ENCODE measurements at places on chromosomes 6 and 20.

DNA sequence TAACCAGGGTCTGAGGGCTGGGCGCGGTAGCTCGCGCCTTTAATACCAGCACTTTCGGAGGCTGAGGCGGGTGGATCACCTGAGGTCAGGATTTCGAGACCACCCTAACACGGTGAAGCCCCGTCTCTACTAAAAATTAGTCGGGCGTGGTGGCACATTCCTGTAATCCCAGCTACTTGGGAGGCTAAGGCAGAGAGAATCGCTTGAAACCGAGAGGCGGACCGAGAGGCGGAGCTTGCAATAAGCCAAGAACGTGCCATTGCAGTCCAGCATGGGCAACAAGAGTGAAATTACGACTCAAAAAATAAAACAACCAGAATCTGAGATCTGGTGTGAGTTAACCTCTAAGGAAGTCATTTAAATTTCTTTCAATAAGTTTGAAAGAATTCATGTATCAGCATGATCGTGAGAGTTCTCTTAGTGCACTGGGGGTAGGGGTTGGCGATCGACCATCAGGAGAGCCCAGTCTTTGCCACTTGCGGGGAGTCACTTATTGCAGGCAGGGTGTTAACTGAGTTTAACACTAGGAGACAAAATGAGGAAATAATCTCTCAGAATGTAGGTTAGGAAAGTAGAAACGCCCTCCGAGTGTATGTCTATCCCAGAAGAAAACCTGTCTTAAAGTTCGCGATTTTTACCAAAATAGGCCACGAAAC is 206.5 kb upstream of the ZNF184 start:
- H3K27me3 ChIP-seq: peaks cover 44% of the 10 kb centered on the region
- no peak overlapping the region for H3K4me3 ChIP-seq
- H3K27ac ChIP-seq: no peak overlapping the region

- H3K36me3 ChIP-seq: no peaks in the 10 kb centered on the region
- H3K27me3 ChIP-seq: no peaks in the 10 kb centered on the region
- no peaks in the 10 kb centered on the region for H3K4me1 ChIP-seq
- H3K27ac ChIP-seq: no peak overlapping the region
- DNase-seq: no peak
Observed at GRCh38 chr6:133584823-133585222, 304.1 kb upstream of the TCF21 start.

DNA sequence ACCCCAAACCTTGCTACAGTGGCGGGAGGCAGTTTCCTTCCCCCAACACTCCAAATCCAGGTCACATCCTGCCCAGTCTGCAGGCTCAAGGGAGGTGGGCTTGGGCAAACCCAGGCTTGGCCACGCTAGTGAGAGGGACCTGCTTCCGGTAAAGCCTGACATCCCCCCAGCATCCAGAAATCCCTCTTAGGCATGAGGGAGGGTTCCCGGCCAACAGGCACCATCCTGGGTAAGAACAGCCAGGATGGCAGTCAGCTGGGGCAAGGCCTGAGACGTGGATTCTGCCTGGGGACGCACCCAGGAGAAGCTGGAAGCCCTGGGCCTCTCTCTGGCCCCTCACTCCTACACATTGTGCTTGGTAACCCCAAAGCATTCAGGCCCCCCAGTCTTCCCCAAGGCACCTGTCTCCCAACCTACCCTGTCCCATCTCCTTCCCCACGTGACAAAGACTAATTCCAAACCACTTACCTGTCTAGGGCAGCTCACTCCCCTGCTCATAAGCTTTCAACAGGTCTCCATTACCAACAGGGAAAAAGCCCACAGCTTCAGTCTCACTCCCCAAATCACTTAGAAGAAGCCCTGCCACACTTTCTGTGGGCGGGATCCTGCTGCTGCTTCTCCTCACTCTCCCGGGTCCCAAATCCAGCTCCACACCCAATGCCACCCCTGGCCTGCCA is 2.1 kb downstream of the C20orf144 start:
- H3K27ac ChIP-seq: peak overlapping the region; percentile 89
- H3K4me1 ChIP-seq: peaks cover 33% of the 10 kb centered on the region
- no peaks in the 10 kb centered on the region for H3K36me3 ChIP-seq

DNA sequence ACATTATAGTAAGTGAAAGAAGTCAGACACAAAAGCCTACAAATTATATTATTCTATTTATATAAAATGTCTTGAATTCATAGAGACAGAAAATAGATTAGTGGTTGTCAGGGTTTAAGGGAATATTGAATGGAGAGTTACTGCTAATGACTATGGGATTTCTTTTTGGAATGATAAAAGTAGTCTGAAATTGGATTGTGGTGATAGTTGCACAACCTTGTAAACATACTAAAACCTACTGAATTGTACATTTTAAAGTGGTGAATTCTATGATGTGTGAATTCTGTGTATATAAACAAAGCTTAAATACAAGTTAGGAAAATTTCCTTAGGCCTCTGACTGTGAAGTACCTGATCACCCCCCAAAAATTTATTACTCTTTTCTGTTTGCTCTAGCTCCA is 343.1 kb downstream of the TFAP2B start:
- no peaks in the 10 kb centered on the region for H3K36me3 ChIP-seq
- no peak overlapping the region for H3K4me3 ChIP-seq
- no peak overlapping the region for H3K27ac ChIP-seq

- DNase-seq: no peak
- no peaks in the 10 kb centered on the region for H3K4me1 ChIP-seq
- no peaks in the 10 kb centered on the region for H3K27me3 ChIP-seq
- H3K27ac ChIP-seq: no peak overlapping the region
- H3K4me3 ChIP-seq: no peak overlapping the region
- no peaks in the 10 kb centered on the region for H3K36me3 ChIP-seq
Observed at GRCh38 chr20:62759981-62760431, 36.3 kb upstream of the MRGBP start.

GRCh38 chr6:34484899-34485298 is 19.0 kb downstream of the PACSIN1 start:
- H3K4me3 ChIP-seq: no peak overlapping the region
- no peaks in the 10 kb centered on the region for H3K36me3 ChIP-seq
- no peaks in the 10 kb centered on the region for H3K27me3 ChIP-seq
- H3K27ac ChIP-seq: no peak overlapping the region
- DNase-seq: peak; percentile 10

- DNase-seq: no peak
- H3K4me1 ChIP-seq: peaks cover 68% of the 10 kb centered on the region
- H3K4me3 ChIP-seq: peak overlapping the region; percentile 4
- no peaks in the 10 kb centered on the region for H3K27me3 ChIP-seq
- H3K36me3 ChIP-seq: no peaks in the 10 kb centered on the region
- H3K27ac ChIP-seq: peak overlapping the region; percentile 55
Observed at GRCh38 chr6:52304983-52305390, 20.4 kb upstream of the MCM3 start.

DNA sequence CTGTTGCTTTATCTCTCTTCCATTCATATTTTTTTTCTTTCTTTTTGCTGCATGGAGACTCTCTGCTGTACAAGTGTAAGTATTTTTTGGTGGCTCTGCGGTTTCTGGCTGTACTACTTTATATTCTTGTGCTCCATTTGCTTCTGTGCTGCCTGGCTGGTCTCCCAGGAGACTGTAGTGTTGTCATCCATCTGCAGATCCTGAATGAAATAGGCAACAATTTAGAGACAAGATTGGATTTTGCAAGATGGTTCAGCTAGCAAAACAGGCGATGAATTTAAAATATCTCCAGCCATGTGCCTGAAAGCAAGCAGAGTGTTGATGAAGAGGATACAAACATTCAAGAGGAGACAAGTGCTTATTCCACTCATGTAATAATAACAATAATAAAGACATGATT is 75.1 kb upstream of the SCGN start:
- no peaks in the 10 kb centered on the region for H3K27me3 ChIP-seq
- no peaks in the 10 kb centered on the region for H3K4me1 ChIP-seq
- H3K36me3 ChIP-seq: no peaks in the 10 kb centered on the region
- DNase-seq: no peak
- H3K27ac ChIP-seq: no peak overlapping the region

DNA sequence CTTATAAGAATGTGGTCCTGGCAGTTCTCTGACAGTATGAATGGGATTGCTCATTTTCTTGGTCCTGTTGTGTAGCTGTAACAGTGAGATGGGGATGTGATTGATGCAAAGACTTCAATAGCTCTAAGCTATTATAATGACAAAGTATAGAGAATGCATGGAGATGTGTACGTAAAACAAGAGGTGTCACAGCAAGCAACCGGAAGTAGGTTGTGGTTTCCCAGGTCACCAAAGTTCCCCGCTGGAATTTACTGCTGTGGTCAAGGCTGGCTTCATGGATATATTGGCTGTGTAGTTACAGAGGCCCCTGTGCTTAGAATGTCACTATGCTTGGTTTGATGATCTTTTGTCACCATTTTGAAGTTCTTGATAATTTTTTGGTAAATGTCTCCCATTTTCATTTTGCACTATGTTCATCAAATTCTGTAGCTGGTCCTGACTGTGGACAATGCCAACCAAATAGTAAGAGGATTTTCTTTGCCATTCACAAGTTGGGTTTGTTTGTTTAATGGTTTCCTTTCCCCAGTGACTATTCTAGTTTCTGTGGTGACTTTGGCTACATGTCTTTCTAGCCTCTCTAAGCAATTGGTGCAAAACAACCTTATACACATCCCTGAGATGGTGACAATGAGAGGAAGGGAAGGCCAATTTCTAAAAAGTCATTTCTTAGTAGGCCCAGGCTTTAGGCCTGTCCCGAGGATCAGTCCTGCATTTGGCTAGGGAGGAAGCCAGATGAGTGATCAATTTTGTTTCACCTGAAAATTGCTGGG is 10.5 kb downstream of the DNAH8 start:
- no peak for DNase-seq
- no peaks in the 10 kb centered on the region for H3K36me3 ChIP-seq
- H3K27me3 ChIP-seq: no peaks in the 10 kb centered on the region
- no peak overlapping the region for H3K4me3 ChIP-seq
- no peaks in the 10 kb centered on the region for H3K4me1 ChIP-seq

- H3K27ac ChIP-seq: no peak overlapping the region
- no peaks in the 10 kb centered on the region for H3K27me3 ChIP-seq
- no peak overlapping the region for H3K4me3 ChIP-seq
Observed at GRCh38 chr20:53088786-53089185, 116.6 kb downstream of the TSHZ2 start.

- H3K27ac ChIP-seq: no peak overlapping the region
- DNase-seq: no peak
- H3K4me3 ChIP-seq: no peak overlapping the region
- H3K36me3 ChIP-seq: no peaks in the 10 kb centered on the region
- H3K4me1 ChIP-seq: no peaks in the 10 kb centered on the region
- H3K27me3 ChIP-seq: peaks cover 4% of the 10 kb centered on the region
Observed at GRCh38 chr6:160256445-160256844, 2.2 kb downstream of the SLC22A2 start.

DNA sequence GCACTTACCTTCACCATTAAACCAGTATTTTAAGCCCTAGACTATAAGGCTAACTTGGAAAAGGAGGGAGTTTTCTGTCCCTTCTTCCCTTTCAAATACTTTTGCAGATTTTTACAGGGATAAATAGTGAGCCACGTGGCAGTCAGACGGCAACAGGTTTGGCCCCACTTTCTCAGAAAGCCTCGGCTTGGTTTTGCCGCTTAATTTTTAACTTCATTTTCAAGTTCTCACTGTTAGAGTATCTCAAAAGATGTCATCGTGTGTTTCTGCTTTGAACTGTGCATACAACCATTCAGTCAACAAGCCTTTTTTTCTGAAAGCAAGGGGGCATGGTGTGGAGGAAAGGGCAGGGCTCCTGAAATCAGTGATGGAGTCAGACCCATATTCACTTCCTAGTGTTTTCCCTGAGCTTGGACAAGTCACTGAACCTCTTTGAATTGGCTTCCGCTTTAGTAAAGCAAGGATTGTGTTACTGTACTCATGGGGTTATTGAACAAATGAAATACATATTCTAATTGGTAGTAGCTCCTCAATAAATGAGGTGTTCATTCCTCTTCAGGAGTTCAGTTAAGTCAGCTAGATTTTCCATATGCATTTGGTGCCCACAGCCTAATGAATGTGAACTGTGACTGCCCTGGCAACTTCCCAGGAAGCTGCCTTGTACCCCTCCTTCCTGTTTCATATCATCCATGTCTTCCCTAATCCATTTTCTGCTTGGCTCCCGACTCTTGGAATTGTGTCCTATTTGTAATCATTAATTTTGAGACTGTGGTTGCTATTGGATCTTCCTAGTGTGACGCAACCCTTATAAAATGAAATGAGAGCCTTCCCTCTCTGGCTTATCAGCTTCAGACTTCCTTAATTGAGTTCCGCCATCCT is at the start of gene SLC17A2:
TSS of gene SLC17A2 (minus strand) at position 160 of the 879 bp plus-strand sequence. CDS start 4,895 bp downstream, outside the sequence.
- H3K27me3 ChIP-seq: no peaks in the 10 kb centered on the region
- DNase-seq: no peak
- no peak within 1 kb of the TSS for H3K27ac ChIP-seq
- H3K4me3 ChIP-seq: no peak within 1 kb of the TSS
- H3K36me3 ChIP-seq: no peaks in the 10 kb centered on the region
- H3K4me1 ChIP-seq: no peaks in the 10 kb centered on the region

- no peak overlapping the region for H3K27ac ChIP-seq
- H3K27me3 ChIP-seq: no peaks in the 10 kb centered on the region
- H3K4me1 ChIP-seq: peaks cover 28% of the 10 kb centered on the region
Observed at GRCh38 chr6:36890112-36890663, 4.4 kb downstream of the C6orf89 start.

- H3K4me1 ChIP-seq: peaks cover 25% of the 10 kb centered on the region
- H3K36me3 ChIP-seq: peaks cover 7% of the 10 kb centered on the region
- no peaks in the 10 kb centered on the region for H3K27me3 ChIP-seq
- no peak for DNase-seq
Observed at GRCh38 chr6:35634316-35634715, 54.4 kb downstream of the FKBP5 start.

DNA sequence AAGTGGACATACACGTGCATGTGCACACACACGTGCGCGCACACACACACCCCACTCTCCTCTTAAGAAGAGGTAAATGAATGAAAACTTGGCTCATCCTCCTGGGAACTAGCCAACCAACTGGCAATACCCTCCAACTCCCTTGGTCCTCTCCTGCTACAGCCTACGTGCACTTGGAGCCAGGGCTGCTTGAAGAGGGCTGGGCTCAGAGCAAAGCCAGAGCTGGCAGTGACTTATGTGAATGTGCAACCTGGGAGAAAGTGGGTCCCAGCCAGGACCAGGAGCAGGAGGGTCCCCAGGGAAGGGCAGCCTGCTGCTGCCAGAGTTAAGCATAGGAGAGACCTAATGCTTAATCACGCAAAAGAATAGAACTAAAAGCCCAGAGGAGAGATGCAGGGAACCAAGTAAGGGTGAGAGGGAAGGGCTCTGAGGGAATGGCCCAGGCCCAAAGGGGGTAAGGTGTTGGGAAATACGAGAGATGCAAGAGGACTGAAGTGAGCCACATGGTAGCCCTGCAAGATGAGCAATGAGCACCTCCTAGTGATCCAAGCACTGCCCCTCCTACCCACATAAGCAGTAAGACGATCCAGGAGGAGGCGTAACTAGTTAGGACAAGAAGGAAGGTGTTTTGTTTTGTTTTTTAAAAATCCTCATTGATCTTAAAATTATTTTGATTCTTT is 24.7 kb downstream of the TRAF3IP2 start:
- no peak overlapping the region for H3K27ac ChIP-seq
- H3K4me1 ChIP-seq: no peaks in the 10 kb centered on the region
- no peaks in the 10 kb centered on the region for H3K27me3 ChIP-seq
- no peak overlapping the region for H3K4me3 ChIP-seq
- H3K36me3 ChIP-seq: no peaks in the 10 kb centered on the region

GRCh38 chr20:62887152-62887859 is 25.7 kb upstream of the TCFL5 start:
- H3K27ac ChIP-seq: no peak overlapping the region
- peaks cover 24% of the 10 kb centered on the region for H3K4me1 ChIP-seq
- H3K36me3 ChIP-seq: peaks cover 62% of the 10 kb centered on the region
- DNase-seq: no peak
- H3K27me3 ChIP-seq: no peaks in the 10 kb centered on the region

Data from CD8-positive, alpha-beta memory T cell (primary cell).